AG10803 (cell line): ENCODE measurements at places on chromosomes 7 and 10.

GRCh38 chr7:131600085-131600881, 43.9 kb upstream of the PODXL start:
- peak; percentile 64 for DNase-seq

- DNase-seq, result no peak
These were observed 366.5 kb upstream of the AKR1E2 start for GRCh38 chr10:4459531-4459930.

- no peak for DNase-seq
These were observed 9.3 kb upstream of the PNPLA8 start for GRCh38 chr7:108535257-108535656.

DNA sequence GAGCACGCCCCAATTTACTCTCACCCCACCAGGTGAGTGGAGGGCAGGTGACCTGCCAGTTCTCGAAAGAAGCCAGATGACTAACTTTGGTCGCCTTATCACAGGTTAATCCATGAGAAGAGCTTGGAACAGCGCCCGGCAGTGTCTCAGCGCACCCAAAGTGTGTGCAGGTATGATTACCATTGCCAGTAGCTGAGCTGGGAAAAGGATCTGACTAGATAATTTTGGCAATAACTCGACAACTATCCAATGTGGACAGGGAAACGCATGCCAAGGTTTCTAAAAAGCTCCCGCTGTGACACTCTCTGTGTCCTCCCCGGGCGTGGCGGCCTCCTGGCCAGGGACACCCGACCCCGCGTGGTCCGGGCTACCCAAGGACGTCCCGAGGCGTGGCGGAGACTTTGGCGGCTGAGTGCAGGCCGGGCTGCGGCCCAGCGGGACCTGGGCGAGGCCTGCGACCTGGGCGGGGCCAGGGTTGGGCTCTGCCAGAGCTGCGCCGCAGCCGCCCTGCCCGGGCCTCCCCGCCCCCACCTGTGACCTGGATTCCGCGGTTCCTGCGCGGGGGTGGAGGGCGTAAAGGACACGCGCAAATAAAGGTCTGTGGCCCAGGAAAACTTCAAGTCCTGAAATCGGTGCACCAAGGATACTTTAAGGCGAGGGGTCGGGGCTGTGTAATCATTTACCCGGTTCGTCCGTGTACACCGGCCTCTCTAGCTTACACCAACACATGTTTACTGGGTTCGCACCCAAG, 13.7 kb upstream of the WAPL start:
- DNase-seq, result peak; percentile 42

GRCh38 chr7:106284714-106285050, at the start of gene NAMPT:
NAMPT (minus strand) TSS chr7:106284983; CDS start chr7:106284884, 99 bp downstream.
- DNase-seq, result no peak

GRCh38 chr7:87332321-87332720, 13.1 kb upstream of the CROT start:
- DNase-seq, result no peak

DNA sequence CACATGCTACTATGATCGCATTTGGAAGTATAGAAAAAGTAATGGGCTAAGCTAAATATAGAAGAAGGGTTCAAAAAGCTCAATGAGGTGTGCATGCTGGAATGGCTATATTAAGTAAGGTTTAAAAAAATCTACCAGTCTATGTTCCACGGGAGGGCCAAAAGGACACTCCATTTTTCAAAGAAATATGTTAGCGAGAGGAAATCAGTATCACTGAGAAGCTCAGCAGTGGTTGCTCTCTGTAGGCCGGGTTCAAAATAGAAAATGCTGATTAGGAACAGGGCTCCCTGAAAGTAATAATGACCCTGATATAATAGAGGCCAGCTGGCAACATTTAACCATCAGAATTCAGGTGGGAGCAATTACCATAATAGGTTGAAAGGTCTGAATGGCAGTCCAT, 224.5 kb upstream of the SEMA3E start:
- DNase-seq, result no peak

DNA sequence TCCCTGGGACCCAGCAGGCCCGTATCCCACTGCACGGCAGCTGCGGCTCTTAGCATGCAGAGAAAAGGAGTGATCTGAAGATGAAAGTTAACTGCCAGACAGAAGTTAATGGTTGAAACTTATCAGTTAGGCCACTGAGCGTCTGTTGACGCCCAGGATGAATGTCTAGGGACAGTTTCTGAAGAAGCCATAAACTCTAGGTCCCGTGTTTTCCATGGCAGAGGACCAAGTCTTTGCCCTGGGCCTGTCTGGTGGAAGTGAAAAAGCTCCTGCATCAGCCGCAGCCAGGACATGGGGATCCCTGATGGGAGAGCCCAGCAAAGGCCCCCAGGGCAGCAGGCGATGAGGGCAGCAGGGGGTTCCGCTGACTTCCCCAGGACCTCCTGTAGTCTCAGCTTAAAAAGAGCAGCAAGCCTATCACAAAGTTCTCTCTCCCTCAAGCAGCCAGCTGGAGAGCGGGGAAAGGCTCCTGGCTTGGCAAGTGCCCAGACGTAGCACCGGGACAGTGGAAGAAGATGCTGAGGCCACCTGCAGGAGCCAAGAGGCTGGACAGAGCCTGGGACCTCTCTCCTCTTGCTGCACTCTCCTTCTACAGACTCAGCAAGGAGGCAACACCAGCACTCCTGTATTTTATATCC, 79.6 kb downstream of the TNS3 start:
- DNase-seq, result no peak
